ENCODE measurements at places on chromosomes 12 and 14.

DNA sequence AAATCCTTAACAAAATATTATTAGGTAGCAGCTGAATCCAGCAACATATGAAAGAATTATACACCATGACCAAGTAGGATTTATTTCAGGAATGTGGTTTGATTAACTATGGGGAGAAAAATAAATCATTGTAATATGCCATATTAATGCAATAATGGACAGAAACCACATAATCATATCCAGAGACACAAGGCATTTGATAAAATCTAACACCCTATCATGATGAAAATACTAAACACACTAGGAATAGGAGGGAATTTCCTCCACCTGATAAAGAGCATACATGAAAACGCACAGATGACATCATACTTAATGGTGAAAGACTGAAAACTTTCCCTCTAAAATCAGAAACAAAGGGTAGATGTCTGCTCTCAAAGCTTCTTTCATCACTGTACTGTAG, 238.9 kb downstream of the PHLDA1 start:
- no peak for DNase-seq

GRCh38 chr14:105999361-106000028, 473.1 kb downstream of the TMEM121 start:
- DNase-seq: no peak

DNA sequence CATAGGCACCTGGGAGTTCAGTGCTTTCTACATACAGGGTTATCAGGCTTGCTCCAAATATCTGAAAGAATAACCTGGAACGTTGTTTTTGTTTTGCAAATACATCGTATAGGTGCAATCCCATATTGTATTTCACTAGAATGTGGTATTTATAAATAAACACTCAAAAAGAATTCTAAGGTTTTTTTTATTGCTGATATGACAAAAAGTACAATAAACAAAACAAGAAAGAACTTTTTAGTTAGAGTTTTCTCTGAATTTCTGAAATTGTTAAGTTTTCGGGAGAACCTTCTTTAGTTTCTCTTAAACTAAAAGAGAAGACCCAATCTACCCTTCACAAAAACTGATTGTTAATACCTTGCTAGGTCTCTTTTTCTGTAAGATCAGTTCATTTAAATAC, 225.8 kb downstream of the CCDC59 start:
- no peak for DNase-seq

GRCh38 chr12:52149651-52150241, 42.1 kb downstream of the KRT80 start:
- no peak for DNase-seq

GRCh38 chr12:49026678-49027480, 8.3 kb upstream of the PRKAG1 start:
- DNase-seq: no peak

- no peak for DNase-seq
Observed at GRCh38 chr12:89369166-89369565, 16.9 kb upstream of the DUSP6 start.

GRCh38 chr12:885701-886100, 63.8 kb downstream of the RAD52 start:
- DNase-seq: no peak

DNA sequence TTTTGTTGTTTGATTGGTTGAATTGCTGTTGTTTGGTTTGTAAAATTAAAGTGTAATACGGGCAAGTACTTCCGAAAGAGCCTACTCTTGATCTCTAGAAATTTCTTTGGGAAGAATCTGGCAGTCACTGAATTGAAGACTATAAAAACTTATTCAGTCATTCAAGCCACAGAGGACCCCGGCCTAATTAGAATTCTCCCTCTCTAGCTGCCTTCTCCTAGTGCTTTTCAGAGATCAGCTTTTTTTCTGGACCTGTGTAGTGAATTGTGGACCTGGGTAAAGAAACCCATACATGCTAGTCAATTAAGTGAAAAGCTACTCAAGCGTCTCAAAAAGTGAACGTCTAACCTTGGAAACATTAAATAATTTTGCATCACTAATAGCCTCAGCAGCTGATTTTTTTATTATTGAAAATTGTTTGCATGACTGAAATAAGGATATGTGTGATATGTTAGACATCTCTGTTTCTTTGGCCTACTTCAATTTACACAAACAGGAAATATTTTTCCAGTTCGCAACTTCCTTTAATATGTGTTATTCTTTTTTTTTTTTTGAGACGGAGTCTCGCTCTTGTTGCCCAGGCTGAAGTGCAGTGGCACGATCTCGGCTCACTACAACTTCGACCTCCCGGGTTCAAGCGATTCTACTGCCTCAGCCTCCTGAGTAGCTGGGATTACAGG, 27.2 kb downstream of the EFCAB11 start:
- DNase-seq: no peak

- no peak for DNase-seq
Observed at GRCh38 chr12:25296381-25296780, 45.7 kb upstream of the KRAS start.

DNA sequence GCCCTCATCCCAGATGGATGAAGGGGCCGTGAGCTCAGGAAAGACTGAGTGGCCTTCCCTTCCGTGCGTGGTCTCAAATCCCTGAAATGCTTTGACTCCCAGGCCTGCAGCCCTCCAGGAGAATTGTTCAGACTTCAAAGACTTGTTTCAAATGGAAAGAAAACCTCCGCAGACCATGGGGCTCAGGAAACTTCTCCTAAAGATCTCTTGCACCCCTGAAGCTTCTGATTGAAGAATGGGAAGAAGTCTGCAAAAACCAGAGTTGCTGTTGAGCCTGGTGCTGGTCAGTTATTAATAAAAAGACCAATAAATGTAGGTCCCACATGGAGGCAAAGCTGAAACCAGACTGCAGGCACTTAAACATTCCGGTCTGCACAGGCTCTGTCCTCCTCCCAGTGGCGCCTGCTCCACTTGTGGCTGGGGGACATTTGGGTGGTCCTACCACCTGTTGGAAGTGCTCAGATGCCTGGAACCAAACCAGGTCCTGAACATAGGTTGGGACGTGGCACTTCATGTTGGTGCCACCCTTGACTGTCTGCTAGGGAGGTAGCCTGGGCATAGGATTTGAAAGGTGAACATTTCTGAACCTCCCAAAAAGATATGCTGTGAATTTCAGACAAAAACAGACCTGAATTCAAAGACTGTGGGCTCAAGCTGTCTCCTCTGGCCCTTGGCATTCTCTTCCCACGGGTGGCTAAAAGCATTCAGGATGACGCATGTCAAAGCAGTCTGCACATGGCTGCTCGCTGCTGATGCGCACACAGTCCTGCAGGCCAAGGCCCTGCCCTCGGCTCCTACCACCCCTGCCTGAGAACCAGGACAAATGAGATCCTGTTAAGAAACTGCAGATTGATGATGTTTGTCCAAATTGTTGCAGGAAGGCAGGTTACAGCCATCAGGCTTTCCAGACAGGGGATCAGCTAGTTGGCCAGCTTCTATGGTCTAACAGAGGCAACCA, 36.2 kb upstream of the MEG3 start:
- no peak for DNase-seq

DNA sequence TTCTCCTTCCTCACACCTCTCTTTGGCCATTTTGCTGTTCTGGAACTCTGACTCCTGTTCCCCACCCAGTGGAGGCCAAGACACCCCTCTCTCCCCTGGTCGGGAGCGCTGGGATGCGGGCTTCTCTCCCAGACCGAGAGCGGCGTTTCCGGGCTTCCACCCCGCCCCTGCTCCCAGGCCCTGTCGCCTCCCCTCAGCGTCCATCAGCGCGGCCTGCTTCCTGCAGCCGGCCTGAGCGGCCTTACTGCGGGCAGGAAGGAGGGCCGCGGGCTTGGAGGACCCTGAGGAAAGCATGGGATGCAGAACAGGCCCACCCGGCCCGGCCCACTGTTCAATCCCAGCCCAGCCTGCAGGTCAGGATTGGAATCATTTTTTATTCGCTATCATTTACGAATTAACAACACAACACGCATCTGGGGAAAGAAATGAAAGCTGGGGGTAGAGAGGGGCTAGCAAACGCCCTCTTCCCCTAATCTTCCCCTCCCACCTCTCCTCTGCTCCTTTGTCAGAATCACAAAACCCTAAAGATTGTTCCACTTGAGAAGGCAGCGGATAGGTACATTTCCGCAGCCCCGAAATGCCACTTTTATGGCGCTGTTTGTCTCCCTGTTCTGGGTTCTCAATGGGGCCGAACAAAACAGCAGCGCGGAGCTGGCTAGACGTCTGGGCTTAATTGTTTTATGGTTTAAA, 3.8 kb upstream of the HOXC8 start:
- DNase-seq: no peak

- peak; percentile 75 for DNase-seq
Observed at GRCh38 chr12:54017027-54017788, 8.4 kb downstream of the HOXC8 start.

DNA sequence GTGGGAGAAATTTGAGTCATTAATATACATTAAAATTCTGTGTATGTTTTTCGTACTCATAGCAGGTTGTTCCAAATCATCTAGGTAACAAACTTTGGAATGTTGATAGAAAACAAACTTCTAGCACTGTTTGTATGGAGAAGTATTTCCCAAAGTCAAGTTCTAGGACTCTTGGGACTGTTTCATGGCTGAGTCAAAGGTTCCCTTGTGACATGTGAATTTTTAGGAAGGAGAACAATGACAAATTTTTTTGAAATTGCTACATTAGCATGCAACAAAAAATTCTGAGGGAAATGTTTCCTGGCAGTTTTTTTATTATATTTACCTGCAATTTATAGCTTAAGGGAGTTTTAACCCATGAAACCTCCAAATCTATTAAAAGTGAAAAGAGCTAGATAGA, 73.8 kb downstream of the RASSF8 start:
- DNase-seq: no peak

GRCh38 chr12:101468948-101469347, 6.2 kb upstream of the SPIC start:
- DNase-seq: no peak

Measured in NCI-H774 (cell line).